ENCODE measurements at places on chromosomes 11 and 22.

GRCh38 chr22:46031066-46031465 lies 54.1 kb upstream of the WNT7B start:
- H3K27me3 ChIP-seq: no peaks in the 10 kb centered on the region
- H3K36me3 ChIP-seq: peaks cover under 1% of the 10 kb centered on the region
- H3K4me3 ChIP-seq: no peak overlapping the region
- peaks cover 7% of the 10 kb centered on the region for H3K4me1 ChIP-seq
- no peak for DNase-seq
- H3K27ac ChIP-seq: no peak overlapping the region

DNA sequence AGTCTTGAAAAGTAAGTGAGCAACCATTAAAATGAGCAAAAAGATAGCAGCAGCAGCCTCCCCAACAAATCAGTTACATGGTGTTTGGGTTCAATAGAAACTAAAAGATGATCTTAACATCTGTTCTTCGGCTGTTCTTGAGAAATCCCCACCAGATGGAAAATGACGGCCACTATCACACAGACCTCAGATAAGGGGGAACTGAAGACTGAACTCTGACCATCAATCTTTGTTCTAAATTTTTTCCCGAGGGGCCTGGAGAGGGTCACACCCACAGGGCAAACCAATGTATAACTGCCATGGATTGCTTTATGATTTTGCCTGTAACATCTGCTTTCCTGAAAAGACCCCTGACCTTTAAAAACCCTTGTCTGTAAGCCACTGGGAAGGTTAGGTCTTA lies 624.8 kb upstream of the KIRREL3 start:
- DNase-seq: no peak
- no peaks in the 10 kb centered on the region for H3K36me3 ChIP-seq
- H3K4me1 ChIP-seq: peaks cover 68% of the 10 kb centered on the region
- no peak overlapping the region for H3K4me3 ChIP-seq
- peak overlapping the region; percentile 79 for H3K27ac ChIP-seq

GRCh38 chr22:37972527-37972926 lies 11.8 kb downstream of the SOX10 start:
- no peak for DNase-seq
- H3K36me3 ChIP-seq: peaks cover 18% of the 10 kb centered on the region
- no peaks in the 10 kb centered on the region for H3K27me3 ChIP-seq
- H3K27ac ChIP-seq: no peak overlapping the region

GRCh38 chr11:69514771-69515170 lies 33.3 kb downstream of the LINC01488 start:
- H3K36me3 ChIP-seq: no peaks in the 10 kb centered on the region
- H3K4me1 ChIP-seq: no peaks in the 10 kb centered on the region
- no peak overlapping the region for H3K27ac ChIP-seq
- H3K27me3 ChIP-seq: no peaks in the 10 kb centered on the region

DNA sequence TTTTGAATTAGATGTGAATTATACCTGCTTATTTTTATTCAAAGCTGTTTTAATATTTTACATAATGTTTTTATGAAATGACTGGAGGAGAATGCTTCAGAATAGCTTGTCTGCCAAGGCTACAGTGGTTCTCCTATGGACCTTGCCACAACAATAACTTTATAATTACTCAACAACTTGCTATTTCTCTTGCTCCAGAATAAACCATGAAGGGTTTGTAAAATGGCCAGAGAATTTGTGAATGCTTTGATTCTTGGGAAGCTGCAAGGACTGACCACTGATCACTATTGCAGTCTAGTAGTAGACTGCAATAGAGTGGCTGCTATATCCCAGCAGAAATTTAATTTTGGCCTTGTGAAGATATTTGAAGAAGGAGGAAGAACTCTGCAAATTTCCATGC lies 199.7 kb downstream of the FAT3 start:
- no peak overlapping the region for H3K4me3 ChIP-seq
- no peaks in the 10 kb centered on the region for H3K4me1 ChIP-seq
- no peaks in the 10 kb centered on the region for H3K27me3 ChIP-seq
- no peak for DNase-seq
- H3K36me3 ChIP-seq: no peaks in the 10 kb centered on the region

DNA sequence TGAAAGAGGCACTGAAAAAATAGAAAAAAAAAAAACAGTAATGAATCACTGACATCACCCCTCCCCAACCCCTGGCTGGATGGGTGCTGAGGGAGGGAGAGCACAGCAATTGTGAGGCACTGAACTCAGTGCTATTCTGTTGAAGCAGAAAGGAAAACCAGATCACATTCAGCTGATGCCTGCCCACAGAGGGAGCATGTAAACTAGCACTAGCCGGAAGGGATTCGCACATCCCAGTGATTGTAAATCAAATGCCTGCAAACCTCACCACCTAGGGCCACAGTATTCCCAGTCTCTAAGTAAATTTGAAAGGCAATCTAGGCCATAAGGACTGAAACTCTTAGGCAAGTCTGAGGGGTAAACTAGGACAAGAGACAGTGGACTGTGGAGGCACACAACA lies 772.0 kb upstream of the CCDC179 start:
- H3K4me3 ChIP-seq: no peak overlapping the region
- no peaks in the 10 kb centered on the region for H3K36me3 ChIP-seq
- 0 out of 2 replicates have a peak, but pooled peaks cover 3% of the 10 kb centered on the region for H3K4me1 ChIP-seq
- no peak for DNase-seq

DNA sequence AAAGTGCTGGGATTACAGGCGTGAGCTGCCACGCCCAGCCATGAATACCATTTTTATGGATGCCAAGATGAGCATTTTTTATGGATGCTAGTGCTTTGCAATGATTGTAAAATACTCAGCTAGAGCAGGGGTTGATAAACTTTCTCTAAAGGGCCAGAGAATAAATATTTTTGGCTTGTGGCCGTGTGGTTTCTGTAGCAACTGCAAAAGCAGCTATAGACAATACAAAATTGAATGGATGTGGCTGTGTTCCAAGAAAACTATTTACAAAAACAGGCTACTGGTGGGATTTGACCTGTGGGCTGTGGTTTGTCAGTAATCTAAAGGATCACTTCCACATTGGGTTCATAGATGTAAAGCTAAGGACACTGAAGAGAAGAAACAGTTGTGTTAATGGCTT lies 56.0 kb downstream of the COMMD9 start:
- no peak for DNase-seq
- H3K27ac ChIP-seq: no peak overlapping the region
- H3K36me3 ChIP-seq: no peaks in the 10 kb centered on the region
- peaks cover 6% of the 10 kb centered on the region for H3K27me3 ChIP-seq

GRCh38 chr11:128624269-128625175 lies 37.2 kb upstream of the ETS1 start:
- H3K27ac ChIP-seq: peak overlapping the region; percentile 76
- no peaks in the 10 kb centered on the region for H3K36me3 ChIP-seq
- H3K4me1 ChIP-seq: peaks cover 39% of the 10 kb centered on the region

DNA sequence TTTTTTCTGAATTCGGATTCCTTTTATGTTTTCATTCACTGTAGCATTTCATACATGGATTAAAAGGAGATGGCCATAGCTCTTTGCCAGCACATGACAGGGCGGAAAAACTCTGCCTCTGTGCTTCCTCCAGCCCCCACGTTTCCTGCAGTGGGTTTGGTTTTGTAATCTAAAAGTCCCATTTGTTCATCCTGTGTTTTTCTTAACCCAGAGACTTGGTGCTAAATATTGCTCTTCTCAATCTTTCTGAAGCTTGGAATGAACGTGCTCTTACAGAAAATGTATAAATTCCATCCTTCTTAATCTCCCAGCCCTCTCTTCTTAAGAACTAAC lies 89.9 kb downstream of the PPP6R3 start:
- no peak for DNase-seq
- H3K36me3 ChIP-seq: peaks cover 97% of the 10 kb centered on the region

GRCh38 chr11:32225571-32226285 lies 134.9 kb downstream of the RCN1 start:
- H3K27me3 ChIP-seq: peaks cover 25% of the 10 kb centered on the region
- H3K27ac ChIP-seq: no peak overlapping the region
- peaks cover 6% of the 10 kb centered on the region for H3K4me1 ChIP-seq

GRCh38 chr11:5004424-5005274 lies 10.0 kb downstream of the OR51L1 start:
- no peak overlapping the region for H3K27ac ChIP-seq
- no peaks in the 10 kb centered on the region for H3K27me3 ChIP-seq
- peak; percentile 53 for DNase-seq
- no peak overlapping the region for H3K4me3 ChIP-seq
- H3K36me3 ChIP-seq: no peaks in the 10 kb centered on the region
- H3K4me1 ChIP-seq: no peaks in the 10 kb centered on the region

- DNase-seq: no peak
- no peaks in the 10 kb centered on the region for H3K4me1 ChIP-seq
- no peak overlapping the region for H3K27ac ChIP-seq
Observed at GRCh38 chr11:67776852-67777520, 102.6 kb upstream of the ALDH3B2 start.

GRCh38 chr11:131099746-131100145 lies 183.5 kb upstream of the SNX19 start:
- H3K27me3 ChIP-seq: peaks cover 2% of the 10 kb centered on the region
- DNase-seq: no peak
- H3K27ac ChIP-seq: no peak overlapping the region
- H3K36me3 ChIP-seq: no peaks in the 10 kb centered on the region

GRCh38 chr11:125284245-125284850 lies 119.8 kb downstream of the PKNOX2 start:
- no peaks in the 10 kb centered on the region for H3K36me3 ChIP-seq
- H3K4me3 ChIP-seq: no peak overlapping the region
- DNase-seq: no peak
- peaks cover 21% of the 10 kb centered on the region for H3K27me3 ChIP-seq

Data from DND-41 (cell line).